ENCODE measurements at places on chromosomes 2 and 18. TPM values are rescaled to one million over a fixed set of nuclear protein-coding genes. Genes with fewer than 3 reads are reported as not detected.

DNA sequence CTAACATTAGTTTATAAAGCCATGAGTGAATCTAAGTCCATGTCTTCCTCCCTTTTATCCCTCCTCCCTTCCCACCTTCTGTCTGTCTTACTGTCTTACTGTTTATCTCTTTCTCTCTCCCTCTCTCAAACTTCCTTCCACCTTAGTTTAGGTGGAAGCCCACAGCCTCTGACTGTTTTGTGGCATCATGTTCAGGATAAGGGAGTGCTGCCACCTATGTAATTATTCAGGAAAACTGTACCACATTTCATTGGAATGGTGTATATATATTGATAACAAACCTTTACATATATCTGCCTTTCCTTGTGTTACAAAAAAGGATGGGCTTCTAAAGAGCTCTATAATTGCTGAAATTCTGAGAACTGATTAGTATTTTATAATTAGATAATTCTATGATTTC lies 48.7 kb downstream of the NETO1 start:
- H3K4me3 ChIP-seq: no peak overlapping the region
- DNase-seq: no peak
- H3K27ac ChIP-seq: no peak overlapping the region
- H3K4me1 ChIP-seq: no peaks in the 10 kb centered on the region

- no peaks in the 10 kb centered on the region for H3K27me3 ChIP-seq
- no peaks in the 10 kb centered on the region for H3K4me1 ChIP-seq
- H3K27ac ChIP-seq: no peak overlapping the region
- peak; percentile 44 for DNase-seq
Measured at GRCh38 chr18:10852385-10853303, 296.7 kb downstream of the PIEZO2 start.

DNA sequence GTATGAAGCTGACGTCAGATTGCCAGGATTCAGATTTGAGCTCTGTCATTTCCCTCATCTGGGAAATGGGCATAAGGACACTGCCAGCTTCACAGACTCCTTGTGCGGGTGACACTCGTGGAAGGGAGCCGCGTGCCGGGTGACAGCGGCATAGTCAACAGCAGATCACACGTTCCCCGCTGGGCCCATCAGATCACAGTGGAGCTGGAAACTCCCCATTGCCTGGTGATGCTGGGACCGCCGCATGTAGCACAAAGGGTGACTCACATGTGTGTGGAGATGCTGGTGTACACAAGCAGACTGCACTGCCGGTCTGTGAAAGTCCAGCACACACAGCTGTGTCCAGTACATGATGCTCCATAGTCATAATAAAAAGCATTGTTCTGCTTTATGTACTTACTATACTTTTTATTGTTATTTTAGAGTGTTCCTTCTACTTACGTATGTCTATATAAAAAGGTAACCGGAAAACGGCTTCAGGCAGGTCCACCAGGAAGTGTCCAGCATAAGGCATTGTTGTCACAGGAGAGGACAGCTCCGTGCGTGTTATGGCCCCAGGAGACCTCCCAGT lies 31.8 kb downstream of the SALL3 start:
- no peaks in the 10 kb centered on the region for H3K27me3 ChIP-seq
- H3K4me3 ChIP-seq: no peak overlapping the region
- H3K36me3 ChIP-seq: no peaks in the 10 kb centered on the region
- H3K4me1 ChIP-seq: no peaks in the 10 kb centered on the region
- no peak for DNase-seq
- no peak overlapping the region for H3K27ac ChIP-seq

GRCh38 chr2:59277671-59278070 lies 1036.5 kb upstream of the FANCL start:
- H3K27ac ChIP-seq: no peak overlapping the region
- no peaks in the 10 kb centered on the region for H3K27me3 ChIP-seq
- no peaks in the 10 kb centered on the region for H3K4me1 ChIP-seq
- no peak overlapping the region for H3K4me3 ChIP-seq
- no peak for DNase-seq

Gene CELF4
- total RNA-seq: 4.6 TPM

Gene ERMN
- total RNA-seq: 1.9 TPM
